ENCODE measurements at places on chromosomes 2 and 18.

GRCh38 chr2:150109028-150109427, 378.4 kb downstream of the RND3 start:
- DNase-seq: no peak

- no peak for DNase-seq
Observed at GRCh38 chr18:12246849-12247808, 7.0 kb upstream of the CIDEA start.

DNA sequence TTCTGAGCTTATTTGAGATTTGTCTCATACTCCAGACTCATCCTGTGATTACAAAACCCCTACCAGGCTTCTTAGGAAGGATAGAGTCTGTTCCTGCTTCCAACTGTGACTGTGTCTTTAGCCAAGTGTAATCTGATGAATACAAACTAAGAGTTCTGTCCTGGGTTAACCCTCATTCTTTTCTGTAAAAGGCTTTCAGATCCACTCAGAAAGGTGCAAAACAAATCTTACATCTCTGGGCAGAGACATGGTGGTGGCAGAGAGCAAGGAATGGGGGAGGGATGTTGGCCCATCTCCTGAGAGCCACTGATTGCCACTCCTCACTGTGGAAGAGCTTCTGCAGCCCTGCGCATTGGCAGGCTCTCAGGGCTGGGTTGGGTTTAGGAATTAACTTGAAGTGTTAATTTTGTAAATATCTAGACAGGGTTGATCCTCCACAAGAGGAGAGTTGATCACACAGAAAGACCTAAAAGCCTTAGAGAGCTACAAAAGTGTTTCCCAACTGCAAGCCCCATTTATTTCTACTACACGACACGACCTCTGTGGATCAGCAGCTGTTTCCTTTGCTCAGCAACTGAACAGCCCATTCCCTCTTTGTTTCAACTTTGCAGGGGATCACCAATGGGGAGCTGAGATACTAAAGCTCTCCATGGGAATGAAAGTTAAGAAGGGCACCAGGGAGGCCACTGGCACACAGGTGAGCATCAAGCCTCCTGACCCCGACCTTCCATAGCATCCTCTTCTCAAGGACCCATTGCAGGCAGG, 23.7 kb upstream of the SPTBN1 start:
- no peak for DNase-seq

GRCh38 chr2:105403783-105404698, 5.2 kb upstream of the FHL2 start:
- DNase-seq: peak; percentile 98

DNA sequence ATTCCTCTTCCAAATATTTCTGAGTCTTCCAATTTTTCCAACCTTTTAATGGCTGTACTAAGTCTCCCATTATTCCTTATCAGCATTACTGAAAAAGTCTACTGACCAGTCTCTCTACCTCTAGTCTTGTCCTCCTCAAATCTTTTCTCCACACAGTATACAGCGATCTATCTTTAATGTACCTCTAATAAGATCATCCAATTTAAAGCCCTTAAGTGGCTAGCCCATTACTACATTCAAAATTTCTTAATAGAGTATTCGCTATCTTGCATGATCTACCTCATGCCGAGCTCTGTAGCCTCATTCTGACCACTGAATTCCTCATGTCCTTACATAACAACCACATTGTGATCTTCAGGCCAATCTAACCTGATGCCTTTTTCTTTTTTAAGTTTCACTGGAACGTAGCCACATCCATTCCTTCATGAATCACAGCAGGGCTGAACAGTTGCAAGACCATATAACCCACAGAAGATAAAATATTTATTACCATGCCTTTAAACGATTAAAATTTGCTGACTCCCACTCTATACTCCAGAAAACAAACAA, 57.9 kb downstream of the SLC66A3 start:
- DNase-seq: no peak

DNA sequence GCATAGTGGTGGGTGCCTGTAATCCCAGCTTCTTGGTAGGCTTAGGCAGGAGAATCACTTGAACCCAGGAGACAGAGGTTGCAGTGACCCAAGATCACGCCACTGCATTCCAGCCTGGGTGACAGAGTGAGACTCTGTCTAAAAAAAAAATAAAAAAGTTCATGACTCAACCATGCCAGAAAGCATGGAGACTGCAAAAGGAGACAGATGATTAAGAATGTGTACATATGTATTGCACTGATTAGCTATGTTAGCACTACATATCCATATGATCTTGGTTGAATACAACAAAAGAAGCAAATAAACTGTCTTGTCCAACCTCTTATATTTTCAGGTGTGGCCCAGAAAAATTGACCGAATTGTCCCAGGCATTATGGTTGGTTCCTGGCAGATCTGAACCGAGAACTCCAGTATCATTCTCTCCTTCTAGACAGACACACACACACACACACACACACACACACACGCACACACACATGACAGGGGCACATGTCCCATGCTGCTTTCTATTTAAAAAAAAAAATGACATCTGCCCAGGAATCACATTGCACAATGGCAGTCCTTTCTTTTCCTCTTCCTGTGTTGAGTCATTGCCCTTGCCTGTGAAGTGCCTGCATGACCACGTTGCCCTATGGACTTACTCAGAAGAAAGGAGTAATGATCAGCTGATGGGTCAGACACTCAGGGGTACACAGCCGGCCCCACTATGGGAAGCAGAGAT, 65.6 kb downstream of the MYCN start:
- peak; percentile 46 for DNase-seq

GRCh38 chr2:185466915-185467314, 271.7 kb upstream of the FSIP2 start:
- no peak for DNase-seq

GRCh38 chr2:6749962-6750361, 115.7 kb downstream of the CMPK2 start:
- DNase-seq: no peak

- DNase-seq: no peak
Observed at GRCh38 chr18:62863579-62864001, 148.2 kb downstream of the PHLPP1 start.

DNA sequence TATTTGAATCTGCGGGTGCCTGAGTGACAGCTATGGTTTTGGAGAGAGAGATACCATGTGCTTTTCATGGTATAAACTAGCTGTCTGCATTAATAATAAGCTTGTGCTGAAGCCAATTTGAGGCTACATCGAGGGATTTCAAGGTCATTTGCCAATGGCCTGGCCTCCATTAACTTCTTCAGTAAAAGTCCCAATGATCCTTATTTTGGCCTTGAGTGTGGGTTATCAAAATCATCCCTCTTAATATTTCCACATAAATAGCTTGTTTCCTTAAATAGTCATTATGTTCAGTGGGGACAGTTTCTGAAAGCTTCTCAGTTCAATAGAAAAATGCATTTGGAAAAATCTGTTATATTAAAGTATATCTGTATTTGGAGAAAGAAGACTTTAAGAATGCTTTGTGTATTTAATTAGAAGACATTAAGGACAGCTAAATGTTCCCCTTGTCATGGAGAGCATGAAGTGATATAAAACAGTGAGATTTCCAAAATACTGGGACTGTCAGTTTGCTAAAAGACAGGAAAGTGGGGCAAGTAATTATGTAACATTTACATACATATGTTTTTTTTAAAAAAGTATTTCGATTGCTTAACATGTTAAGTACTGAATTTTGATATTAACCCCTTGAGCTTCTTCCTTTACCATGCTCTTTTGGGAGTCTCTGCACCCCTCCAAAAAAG, 355.5 kb upstream of the ZEB2 start:
- DNase-seq: no peak

GRCh38 chr2:138016351-138017087, 52.2 kb downstream of the HNMT start:
- DNase-seq: no peak

DNA sequence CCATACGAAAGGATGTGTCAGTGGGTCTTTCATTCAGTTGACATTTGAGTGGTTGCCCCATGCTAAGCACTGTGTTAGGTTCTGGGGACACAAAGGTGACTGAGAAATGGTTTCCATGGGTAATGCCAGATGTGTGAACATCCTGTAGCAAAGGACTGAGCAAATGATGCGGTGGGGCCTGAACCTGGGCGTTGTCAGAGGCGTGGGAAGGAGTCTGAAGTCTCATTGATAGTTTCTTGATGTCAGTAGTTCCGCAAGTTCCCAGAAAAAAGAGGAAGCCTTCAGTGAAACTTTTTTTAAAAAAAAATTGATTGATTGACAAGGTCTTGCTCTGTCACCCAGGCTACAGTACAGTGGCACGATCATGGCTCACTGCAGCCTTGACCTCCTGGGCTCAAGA, 56.9 kb downstream of the LIMS1 start:
- no peak for DNase-seq

DNA sequence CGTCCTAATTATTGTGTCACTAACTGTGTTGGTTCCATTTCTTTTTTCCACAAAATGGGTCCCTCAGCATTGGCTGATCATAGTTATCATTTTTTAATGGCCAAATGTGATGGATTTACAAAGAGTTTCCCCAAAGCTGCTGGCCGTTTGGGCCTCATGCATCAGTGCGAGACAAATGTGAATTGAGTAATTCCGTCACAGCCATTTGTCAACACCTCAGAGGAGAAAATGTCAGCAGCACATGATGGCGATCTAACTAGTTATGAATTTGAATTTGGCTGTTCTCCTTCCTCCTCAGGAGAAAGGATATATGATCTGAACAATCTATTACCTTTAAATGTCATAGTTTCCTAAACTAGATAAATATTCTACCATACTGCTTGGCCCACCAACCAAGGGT, 54.9 kb upstream of the SP3 start:
- no peak for DNase-seq

DNA sequence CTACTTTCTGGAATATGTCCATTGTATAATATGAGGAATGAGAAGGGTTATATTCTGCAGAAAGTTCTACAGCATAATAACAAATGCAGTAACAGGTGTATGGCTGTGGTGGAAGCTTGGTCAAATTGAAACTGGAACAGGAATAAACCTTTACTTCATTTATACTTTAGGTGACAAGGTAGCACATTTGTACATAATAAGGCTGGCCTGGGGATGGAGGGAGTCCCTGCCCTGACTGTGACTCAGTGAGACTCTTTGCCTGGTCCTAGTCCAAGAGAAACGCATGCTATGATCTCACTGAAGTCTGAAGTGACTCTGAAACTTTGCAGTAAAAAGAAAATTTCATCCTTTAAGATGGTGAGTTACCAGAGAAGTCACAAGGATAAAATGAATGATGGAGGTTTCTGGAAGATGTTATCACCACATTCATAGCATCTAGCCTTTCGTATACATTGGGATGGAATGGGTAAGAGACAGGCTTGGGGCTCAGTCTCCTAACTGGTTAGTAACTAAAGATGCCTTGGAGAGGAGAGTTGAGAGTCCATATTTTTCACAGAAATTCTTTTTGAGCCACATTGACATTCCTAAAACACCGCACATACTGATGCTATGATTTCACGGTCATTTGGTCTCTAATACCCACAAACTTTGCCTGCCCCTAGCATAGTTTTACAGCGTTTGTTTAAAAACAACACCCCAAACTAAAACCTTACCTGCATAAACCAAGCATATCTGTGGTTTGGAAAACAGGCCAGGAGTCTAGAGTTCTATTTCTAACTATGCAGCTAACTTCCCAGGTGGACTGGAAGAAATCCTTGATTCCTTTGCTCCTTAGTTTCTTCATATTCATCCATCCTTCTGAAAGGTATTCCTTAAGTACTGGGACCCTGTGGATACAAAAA, 42.4 kb upstream of the NABP1 start:
- no peak for DNase-seq

DNA sequence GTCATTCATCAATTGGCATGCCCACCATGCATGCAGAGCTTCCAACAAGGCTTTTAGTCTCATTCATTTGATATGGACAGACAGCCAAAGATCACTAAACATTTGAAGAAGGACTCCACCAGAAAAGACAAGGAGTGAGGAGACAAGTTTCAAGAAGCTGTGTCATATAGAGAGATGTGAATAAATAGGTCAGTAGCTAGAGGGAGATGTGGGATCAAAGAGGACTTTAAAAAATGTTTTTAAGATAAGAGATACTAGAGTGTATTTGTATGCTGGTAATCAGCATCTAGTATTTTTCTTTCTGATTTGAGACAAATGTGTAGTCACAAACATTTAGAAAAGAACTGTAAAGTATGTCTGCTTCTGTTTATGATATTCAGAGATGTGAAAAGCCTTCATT, 48.5 kb downstream of the ANTXR1 start:
- no peak for DNase-seq

DNA sequence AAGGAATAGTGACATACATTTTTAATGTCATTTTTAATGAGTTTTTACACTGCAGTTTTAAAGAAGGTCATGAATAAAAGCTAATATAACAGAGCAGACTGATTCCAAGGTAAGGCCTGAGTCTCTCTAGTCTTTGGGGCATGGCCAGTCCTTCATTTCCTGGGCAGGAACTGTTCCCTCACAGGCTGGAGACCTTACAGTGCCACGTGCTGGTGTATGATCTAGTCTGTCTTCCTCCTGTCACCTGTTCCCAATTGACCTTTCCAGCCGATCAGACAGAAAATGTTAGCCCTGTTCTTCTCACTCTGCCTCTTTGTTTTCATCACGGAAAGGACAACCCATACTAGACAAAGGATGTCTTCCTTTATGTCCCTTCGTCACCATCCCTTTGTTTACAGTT, 33.6 kb downstream of the ZCCHC2 start:
- DNase-seq: no peak

DNA sequence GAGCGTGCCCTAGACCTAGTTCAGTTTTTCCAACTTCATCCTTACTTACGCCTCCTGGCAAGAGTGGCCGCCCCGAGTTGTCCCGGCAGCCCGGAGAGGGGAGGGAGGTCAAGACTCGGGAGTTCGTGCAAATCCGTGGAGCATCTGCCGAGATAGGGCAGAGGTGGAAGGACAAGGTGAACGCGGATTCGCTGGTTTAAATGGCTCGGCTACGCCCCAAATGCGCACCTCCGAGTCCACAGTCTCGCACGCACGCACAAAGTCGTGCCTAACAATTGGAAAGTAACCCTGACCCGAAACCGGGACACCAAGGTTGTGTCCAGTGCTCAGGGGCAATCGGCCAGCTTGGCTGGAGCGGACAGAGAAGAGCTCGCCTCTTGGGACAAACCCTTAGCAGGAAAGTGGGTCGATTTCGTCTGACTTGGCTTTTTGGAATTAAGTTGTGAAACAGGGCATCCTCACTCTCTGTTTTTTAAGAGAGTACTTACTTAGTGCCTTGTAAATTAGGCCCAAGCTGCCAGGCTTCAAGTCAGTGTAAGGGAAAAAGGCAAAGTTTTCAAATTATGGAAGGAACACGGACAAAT, 726 bp upstream of the SS18 start:
- peak; percentile 46 for DNase-seq

DNA sequence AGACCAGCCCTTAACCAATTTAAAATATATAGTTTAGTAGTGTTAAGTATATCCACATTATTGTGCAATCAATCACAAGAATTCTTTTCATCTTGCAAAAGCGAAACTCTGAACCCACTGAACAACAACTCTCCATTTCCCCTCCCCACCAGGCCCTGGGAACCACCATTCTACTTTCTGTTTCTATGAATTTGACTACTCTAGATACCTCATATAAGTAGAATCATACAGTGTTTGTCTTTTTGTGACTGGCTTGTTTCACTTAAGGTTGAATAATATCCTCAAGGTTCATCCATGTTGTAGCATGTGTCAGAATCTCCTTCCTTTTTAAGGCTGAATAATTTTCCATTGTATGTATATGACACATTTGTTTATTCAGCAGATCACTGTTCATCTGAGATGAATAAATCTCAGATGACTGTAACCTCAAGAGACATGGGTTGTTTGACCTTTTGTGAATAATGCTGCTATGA, 8.1 kb upstream of the SOS1 start:
- no peak for DNase-seq

All from RWPE1 (cell line).